GM04503 (cell line): ENCODE measurements at places on chromosomes 1 and 21.

DNA sequence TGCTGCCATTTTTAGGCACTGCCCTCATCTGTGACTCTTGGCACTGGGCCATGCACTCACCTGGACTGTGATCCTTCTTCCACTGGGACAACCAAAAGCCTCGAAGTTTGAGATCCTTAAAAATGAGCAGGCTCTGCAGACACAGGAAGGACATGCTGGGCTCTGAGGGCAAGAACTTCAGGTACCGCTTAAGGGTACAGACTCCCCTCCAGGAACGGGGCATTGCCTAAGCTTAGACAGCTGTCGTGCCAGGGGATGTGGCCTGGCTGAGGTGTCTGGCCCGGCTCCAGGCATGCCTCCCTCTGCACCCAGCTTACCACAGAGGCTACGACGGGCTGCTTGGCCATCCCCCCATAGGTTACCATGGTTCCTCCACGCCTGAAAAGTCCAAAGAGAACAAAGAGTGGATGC, 14.2 kb upstream of the SRSF4 start:
- no peak for DNase-seq

DNA sequence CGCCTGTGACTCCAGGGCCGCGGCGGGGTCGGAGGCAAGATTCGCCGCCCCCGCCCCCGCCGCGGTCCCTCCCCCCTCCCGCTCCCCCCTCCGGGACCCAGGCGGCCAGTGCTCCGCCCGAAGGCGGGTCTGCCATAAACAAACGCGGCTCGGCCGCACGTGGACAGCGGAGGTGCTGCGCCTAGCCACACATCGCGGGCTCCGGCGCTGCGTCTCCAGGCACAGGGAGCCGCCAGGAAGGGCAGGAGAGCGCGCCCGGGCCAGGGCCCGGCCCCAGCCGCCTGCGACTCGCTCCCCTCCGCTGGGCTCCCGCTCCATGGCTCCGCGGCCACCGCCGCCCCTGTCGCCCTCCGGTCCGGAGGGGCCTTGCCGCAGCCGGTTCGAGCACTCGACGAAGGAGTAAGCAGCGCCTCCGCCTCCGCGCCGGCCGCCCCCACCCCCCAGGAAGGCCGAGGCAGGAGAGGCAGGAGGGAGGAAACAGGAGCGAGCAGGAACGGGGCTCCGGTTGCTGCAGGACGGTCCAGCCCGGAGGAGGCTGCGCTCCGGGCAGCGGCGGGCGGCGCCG, at the start of gene SIM2:
TSS of gene SIM2 (plus strand) at position 135 of the 565 bp plus-strand sequence. CDS start 632 bp downstream, outside the sequence.
- DNase-seq: no peak

- no peak for DNase-seq
Measured at GRCh38 chr1:11482198-11482597, 3.2 kb downstream of the DISP3 start.

DNA sequence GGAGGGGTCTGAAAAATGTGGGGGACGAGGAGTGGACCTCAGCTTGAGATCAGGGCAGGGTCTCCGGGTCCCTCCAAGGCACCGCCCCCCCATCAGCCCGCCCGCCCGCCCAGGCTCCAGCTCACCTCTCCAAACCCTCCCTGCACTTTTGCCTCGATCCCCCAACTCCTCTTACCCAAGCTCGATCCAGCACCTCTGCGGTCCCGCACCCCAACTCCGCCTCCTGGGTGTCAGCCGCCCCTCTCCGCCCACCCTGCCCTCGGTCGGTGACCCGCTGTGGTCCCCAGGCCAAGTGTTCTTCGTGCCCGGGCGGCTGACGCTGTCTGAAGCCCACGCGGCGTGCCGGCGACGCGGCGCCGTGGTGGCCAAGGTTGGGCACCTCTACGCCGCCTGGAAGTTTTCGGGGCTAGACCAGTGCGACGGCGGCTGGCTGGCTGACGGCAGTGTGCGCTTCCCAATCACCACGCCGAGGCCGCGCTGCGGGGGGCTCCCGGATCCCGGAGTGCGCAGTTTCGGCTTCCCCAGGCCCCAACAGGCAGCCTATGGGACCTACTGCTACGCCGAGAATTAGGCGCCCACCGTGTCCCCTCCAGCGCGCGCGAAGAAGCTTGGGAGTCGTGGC, 5.7 kb downstream of the HAPLN2 start:
- DNase-seq: no peak

GRCh38 chr21:29170944-29171343, 40.5 kb downstream of the MAP3K7CL start:
- no peak for DNase-seq

GRCh38 chr1:155011004-155011416, 8.4 kb downstream of the ZBTB7B start:
- no peak for DNase-seq

DNA sequence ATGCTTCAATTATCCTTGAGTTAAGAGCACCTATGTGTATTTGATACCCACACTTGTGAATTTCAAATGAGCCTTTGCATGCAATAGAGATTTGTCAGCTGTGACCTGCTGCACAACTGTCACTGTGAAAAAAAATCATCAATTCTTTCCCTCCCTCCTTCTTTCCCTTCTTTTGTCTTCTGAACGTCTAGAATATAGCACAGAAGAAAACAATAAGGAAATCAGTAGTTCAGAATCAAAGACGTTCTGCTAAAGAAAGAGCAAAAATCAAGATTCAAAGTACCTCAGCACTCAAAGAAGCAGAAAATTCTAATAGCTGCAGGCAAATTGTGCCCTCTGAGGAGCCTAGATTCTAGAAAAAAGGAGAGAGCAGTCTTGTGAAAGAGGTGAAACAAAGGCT, 1.7 kb upstream of the FMN2 start:
- DNase-seq: no peak

DNA sequence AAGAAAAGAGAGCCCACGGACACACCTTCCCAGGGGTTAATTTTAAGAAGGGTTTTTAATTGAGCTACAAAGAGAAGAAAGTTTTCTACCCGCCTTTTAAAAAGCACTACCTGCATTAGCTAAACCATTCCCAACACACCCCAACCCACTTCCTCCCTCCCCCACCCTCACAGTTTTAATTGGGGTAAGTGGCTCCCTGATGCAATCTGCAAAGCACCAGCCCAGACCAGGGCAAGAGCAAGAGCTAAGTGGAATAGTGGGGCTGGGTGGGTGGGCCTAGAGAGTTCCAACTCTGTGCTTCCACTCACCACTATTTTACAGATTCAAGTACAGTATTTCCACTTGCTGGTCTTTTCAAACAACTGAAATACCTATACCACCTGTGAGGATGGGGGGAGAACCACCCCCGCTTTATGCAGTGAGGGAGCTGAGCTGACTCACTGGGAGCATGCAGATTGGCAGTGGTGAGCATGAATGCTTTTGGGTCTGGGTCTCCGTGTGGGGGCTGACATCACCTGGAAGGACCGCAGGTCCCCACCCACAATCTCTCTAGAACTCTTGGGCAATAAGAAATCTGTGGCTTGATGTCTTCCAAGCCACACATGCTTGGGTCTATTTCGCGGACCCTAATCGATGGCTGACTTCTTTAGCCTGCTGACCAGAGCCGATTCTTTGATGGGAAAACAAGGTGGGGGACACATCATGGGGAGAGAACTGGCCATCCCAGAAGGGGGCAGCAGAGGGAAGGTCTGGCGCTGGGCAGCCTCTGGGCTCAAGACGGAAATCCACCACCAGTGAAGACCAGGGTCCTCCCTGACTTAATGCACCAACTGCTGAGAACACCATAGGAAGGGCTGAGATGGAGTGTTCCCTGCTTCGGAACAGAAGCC, 95.5 kb downstream of the SSBP3 start:
- no peak for DNase-seq
